ENCODE measurements at places on chromosomes 5 and 9.
A peak's percentile ranks its signal among the peaks of the same experiment; 100 is the strongest.

GRCh38 chr9:31168161-31168560, 1216.3 kb upstream of the ACO1 start:
- DNase-seq: no peak

DNA sequence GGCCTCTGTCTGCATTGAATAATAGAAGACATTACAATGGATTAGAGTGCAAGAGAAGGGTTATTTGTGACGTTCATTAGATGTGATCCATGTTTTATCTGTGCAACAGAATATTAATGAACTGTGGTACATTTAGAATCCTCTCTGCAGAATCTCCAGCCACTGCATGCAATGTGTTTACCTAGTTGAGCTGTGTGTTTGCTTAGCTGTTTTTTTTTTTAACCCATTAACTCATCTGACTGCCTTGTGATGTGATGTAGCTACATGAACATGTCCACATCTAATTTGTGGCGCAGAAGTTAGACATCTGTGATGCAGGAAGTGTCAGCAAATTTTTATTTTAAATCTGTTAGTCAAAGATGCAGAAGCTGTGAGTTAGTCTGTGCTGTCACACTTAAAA, 236.9 kb downstream of the CD180 start:
- no peak for DNase-seq

DNA sequence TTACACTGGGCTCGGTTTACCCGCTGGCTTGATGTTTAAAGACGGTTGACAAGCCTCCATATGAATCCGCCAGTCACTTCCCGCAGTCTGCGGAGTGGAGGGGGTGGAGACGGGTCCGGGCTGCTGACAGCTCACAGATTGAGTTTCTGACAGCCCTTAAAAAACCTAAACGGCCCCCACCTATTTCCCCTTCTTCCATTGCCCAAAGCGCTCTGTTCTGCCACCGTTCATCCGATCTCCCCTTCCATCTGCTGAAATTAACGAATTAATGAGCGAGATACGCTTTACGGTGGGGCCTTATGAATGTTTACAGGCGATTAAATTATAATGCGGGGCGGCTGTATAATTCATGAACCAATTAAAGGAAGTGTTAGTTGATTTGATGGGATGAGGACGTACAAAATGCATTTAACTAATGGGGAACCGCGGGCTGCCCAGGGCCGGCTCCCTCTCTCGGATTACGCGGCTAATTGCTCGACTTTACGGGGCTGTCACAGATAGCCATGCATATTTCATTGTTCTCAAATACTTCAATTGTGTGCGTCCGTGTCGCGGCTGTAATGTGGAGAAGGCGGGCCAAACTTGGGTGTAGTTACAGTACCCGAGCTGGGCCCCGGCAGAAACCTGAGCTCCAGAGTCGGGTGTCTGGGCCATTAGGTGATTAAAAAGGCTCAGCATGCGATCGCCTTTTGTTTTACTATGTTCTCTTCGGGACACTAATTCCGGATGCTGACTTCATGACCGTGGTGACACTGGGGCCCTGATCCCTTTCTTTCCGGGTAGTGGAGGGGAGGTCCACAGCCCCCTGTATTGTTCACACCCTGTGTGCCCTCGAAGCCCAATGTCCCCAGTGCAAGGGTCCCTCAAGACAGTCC, 74.9 kb downstream of the GTF3C4 start:
- DNase-seq: no peak

DNA sequence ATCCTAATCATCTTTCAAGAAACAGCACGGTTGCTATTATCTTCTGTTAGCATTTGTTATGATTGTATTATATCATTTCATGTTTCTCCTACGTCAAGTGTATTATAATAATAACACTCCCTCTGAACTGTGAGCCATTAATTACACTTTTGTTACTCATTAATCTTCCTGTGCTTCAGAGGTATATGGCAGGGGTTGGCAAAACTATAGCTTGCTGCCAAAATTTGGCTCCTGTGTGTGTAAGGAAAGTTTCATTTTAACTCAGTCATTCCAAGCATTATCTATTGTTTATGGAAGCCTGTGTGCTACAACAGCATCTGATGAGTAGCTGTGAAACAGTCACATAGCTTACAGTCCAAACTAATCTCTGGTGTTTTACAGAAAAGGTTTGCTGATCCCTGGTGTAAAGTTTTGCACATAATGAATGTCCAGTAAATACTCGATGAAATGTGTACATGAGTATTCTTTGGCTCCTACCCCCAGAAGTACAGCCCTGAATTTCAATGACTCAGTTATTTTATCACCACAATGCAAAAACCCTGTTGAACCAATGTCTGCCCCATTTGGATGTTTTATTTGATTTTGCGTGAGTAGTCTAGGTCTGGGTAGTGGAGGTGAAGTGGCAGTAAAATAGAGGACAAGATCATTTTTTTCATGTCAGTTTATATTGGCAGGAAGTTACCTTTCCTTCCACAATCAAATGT, 648.2 kb downstream of the MAT2B start:
- no peak for DNase-seq

DNA sequence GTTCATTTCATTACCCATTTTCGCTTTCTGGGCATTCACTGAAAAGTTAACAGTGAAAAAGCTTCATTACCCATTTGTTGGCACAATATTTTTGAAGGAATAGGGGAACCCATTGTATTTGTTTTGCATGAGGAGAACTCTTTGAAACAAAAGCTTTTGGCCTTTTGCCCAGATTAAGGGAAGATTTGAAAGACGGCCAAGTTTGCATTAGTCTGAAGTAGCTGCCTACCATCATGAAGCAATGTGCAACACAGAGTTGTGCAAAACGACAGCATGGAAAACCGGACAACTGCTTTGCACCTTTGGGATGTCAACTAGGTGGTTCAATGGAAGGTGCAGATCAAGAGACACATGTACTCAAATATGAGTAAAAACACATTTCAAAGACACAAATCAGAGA, 84.9 kb downstream of the TRPM3 start:
- DNase-seq: no peak

GRCh38 chr9:18073002-18073401, 401.0 kb upstream of the ADAMTSL1 start:
- no peak for DNase-seq

DNA sequence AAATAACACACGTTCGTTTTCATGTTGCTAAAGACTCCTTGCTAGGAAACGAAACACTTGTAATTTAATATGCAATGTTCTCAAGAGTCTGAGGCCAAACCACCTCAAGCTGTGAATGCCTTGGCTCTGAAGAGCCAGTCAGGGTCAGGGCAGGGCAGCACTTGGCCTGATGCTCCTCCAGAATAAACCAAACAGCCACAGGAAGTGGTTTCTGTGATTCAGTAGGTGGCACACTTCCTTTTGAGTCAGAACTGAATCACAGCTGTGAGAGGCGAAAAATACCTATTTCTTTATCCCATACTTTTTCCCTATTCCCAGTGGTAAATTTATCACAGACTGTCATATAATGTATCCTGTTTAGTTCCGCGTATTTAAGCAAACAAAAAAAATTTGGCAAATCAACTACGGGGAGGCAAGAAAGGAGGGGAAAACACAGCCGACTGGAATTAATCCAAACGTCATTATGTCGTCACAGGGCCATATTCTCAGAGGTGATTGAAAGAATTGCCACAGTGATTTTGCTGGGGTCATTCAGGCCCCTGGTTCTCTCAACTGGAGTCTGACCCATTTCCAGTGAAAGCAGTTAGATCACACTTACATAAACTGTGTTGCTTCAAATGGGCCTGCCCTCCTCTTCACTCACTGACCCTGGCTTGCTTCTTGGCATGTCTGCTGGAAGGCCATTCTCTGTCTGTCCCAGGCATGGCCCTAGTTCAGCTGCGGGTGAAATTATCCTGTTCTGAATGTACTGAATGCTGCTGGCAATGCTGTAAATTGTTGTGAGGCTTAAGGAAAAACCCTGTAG, 71.2 kb downstream of the ARRDC3 start:
- DNase-seq: peak; percentile 72

GRCh38 chr5:19782566-19782965, 205.4 kb downstream of the CDH18 start:
- no peak for DNase-seq

GRCh38 chr5:73901455-73901854, 275.5 kb downstream of the ARHGEF28 start:
- DNase-seq: no peak

- peak; percentile 89 for DNase-seq
These were observed 145.7 kb downstream of the EBF1 start for GRCh38 chr5:158953929-158954534.

DNA sequence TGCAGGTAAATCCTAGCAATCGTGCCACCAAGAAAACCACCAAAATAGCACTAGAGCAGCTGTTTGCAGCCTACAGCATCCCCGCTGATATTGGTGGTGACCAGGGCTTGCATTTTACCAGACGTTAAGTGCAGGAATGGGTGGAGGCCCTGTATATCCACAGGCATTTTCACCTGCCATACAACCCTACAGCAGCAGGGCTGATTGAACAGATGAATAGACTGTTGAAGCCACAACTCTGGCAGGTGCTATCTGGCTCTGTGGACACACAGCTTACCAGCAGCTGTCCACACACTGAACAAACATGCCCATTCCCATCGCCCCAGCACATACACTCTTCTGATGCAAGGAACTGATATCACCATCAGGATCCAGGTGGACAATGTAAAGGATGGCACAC, 154.5 kb upstream of the APC start:
- no peak for DNase-seq

DNA sequence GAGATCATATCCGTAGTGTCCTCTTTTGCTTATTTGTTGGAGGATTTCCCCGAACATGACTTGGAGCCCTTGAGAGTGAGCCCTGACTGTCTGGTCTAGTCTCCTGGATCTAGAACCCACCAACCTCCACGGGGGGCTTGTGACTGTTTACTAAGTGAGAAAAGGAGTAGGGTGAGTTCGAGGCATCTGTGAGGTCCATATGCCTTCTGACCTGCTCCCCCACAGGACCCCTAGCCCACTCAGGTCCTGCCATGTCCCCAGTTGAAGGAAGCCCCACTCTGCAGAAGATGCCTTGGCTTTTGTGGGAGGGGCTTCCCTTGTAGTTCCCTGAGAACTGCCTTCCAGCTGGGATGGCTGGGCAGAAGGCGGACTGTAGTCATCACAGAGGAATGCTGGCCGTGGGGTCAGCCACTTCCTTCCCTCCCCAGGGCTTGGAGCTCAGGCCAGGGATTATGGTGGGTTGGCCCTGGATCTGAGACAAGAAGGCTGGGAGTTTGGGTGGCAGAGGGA, 7.0 kb upstream of the IRF1 start:
- peak; percentile 29 for DNase-seq

DNA sequence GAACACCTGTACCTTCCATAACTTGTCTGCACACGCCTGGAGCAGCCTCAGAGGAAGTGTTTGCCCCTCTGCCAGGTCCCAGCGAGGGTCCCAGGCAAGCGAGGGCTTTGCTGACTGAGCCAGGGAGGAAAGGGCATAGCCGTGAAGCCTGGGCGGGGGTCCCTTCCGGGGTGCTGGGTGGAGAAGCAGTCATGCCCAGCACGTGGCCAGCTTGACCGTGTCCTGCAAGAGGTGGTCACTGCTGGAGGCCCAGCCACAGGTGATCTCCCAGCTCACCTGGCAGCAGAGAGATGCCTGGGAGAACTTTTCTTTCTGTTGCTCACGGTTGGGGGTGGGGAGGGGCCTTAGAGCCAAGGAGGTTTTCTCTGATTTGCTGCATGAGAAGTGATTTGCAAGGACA, 195.3 kb downstream of the CACNA1B start:
- DNase-seq: no peak

- DNase-seq: no peak
These were observed 384.7 kb downstream of the ANXA1 start for GRCh38 chr9:73536403-73536802.

- DNase-seq: no peak
These were observed 47.9 kb downstream of the PRRT1B start for GRCh38 chr9:131593091-131593820.

GRCh38 chr5:143501310-143502044, 98.0 kb upstream of the NR3C1 start:
- no peak for DNase-seq

DNA sequence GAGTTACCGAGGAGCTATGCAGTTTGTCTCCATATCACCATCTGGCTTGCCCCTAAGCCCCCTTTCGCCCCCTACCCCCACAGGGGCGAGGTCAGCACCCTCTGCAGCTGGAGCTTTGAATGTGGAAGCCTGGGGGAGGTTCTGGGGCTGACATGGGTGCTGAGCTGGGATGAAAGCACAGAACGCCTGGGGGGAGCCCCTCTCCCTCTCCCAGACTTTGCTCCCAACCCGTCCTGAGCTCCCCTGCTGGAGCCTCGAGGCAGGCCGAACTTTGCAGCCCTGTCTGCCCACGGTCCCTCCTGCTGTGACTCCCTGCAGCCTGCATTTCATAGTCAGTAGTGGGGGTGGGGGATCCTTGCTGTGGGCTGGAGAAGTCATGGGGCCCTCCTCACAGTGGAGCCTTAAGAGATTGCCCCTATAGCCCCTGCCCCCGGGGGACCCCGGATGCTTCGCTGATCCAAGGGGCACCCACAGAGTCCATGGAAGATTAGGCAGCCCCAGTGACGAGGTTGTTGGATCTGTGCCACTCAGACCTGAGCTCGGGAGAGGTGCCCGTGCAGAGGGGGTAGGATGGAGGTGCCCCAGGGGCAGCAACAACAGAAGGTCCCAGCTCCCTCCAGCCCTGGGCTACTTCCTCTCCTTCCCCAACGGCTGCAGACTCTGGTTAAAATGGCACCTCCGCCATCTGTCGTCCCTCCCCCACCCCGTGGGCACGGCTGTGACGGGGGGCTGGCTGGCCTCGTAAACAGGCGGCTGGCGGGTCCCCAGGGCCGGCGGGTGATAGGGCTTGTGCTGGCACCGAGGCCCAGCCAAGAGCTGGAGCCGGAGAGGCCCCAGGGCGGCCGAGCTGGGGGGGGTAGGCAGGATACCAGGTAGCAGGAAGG, 162.0 kb downstream of the C9orf50 start:
- DNase-seq: peak; percentile 71

- no peak for DNase-seq
These were observed 49.5 kb downstream of the C7 start for GRCh38 chr5:40958811-40959210.

DNA sequence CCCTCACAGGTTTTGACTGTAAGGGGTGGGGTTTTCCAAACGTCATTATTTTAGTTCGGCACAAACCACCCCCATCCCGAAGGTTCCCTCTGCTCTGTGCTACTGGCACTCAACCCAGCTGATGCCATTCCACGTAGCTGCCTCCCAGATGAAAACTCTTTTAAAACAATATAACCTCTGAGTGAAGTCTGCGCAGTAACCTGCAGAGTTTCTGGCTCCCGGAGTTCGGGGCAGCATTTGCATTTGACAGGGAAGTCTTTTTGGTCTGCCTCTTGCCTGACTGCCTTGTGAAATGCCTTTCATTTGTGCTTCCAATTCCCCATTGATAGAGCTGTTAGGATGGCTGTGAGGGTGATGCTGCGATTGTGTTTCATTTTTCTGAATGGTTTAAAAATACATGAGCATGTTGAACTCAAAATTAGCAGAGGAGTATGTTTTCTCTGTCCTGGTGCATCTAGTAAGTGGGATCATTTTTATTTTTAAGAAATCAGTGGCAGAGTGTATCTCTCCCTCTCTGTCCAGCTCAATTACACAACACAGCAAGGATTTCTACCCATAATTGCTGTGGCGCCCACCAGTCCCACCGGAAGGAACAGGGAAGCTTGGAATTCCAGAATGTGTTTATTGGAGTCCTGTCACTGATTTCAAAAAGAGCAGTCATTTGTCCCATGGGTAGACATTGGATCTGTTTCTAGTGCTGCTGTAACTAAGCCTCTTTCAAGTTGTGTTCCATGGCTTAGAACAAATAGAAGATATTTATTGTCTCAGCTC, 24.8 kb downstream of the ADCY2 start:
- no peak for DNase-seq

All from B cell (primary cell).